ENCODE measurements at places on chromosomes 6 and 20.

- no peak for DNase-seq
Measured at GRCh38 chr6:138162955-138163575, 1.3 kb downstream of the ARFGEF3 start.

DNA sequence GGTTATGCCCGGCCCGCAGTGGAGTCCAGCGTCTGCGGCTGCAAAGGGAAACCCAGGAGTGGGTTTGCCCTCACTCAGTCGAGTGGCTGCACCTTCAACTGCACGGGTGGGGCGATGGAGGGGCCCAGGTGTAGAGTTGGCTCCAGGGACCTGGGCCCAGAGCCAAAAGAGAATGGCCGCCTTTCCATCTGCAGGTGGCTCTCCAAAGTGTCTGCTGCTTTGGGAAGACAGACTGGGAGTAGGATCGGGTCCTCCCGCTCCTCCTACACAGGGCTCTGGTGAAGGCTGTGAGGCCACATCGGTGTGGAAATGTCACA lies 80.1 kb downstream of the PTPN1 start:
- DNase-seq = no peak

GRCh38 chr6:111096246-111096645 lies 8.9 kb downstream of the SLC16A10 start:
- no peak for DNase-seq

GRCh38 chr20:44537993-44538392 lies 16.1 kb upstream of the SERINC3 start:
- DNase-seq = no peak

All from stimulated activated CD8-positive, alpha-beta memory T cell treated with anti-CD3 and anti-CD28 coated beads, Interleukin-4, amount 100 ng/mL, for 24 hours (primary cell).